Astrocyte (in vitro differentiated cells and primary cell): ENCODE measurements at places on chromosomes 6 and 20. TPM values are rescaled to one million over a fixed set of nuclear protein-coding genes. Genes with fewer than 3 reads are reported as not detected.

DNA sequence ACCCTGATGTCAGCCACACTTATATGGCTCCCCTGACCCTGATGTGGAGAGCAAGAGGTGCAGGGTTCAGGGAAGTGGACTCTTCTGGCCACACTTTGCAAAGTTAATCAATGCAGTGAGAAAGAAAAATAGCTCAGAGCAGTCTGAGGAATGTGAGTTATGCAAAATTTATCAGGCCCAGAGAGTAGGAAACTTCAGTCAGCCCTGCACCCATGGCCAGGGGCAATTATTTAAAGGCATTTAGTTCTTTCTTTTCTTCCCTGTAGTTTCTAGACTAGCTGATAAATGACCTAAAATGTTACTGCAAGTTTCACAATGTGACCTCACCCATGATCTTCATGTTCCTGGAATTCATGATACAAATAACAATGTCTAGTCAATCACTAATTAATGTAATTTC, 143.7 kb upstream of the GGTLC1 start:
- no peaks in the 10 kb centered on the region for H3K27me3 ChIP-seq
- no peak overlapping the region for H3K4me3 ChIP-seq
- H3K4me1 ChIP-seq, result no peaks in the 10 kb centered on the region
- H3K36me3 ChIP-seq, result no peaks in the 10 kb centered on the region
- H3K27ac ChIP-seq, result no peak overlapping the region

The EIF6 gene
- 232 and 271 TPM in 2 replicates for total RNA-seq

DNA sequence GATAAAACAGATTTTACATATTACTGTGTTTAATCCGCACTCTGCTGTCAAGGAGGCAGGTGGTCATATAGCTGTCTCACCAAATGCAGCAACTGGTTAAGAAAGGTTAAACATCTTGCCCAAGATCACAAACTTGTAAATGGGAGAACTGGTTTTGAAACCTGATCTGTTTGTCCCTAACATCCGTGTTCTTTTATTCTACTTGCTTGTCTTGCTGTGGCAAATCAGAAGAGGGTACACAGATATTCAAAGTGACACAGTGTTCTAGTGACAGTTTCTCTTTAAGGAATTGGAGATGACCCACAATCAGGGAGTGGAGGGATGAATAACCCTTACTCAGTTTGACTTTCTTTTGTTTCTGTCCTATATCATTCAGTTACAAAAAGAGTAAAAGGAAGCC, 83.0 kb upstream of the SGK1 start:
- no peak overlapping the region for H3K4me3 ChIP-seq
- no peaks in the 10 kb centered on the region for H3K36me3 ChIP-seq
- H3K4me1 ChIP-seq, result no peaks in the 10 kb centered on the region
- H3K27me3 ChIP-seq, result no peaks in the 10 kb centered on the region
- no peak for DNase-seq
- no peak overlapping the region for H3K27ac ChIP-seq

The WFDC5 gene
- total RNA-seq, result not detected in 2 replicates

DNA sequence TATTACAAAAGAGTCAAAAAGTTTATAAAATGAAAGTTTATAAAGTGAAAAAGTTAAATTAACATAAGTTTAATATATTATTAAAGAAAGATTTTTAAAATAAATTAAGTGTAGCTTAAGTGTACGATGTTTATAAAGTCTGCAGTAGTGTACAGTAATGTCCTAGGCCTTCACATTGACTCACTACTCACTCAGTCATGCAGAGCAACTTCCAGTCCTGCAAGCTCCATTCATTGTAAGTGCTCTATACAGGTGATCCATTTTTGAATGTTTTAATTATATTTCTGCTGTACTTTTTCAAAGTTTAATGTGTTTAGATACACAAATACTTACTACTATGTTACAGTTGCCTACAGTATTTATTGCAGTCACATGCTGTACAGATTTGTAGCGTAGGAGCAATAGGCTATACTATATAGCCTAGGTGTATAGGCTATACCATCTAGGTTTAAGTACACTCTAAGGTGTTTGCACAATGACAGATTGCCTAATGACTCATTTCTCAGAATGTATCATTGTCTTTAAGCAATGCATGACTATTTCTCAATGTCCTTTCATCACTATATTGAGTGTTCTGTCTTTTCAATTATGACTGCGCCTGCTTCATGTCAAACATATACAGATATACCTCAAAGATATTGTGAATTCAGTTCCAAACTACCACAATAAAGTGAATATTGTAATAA, 1110.3 kb upstream of the MAP3K7 start:
- H3K36me3 ChIP-seq, result no peaks in the 10 kb centered on the region
- H3K4me1 ChIP-seq, result no peaks in the 10 kb centered on the region
- H3K27ac ChIP-seq, result no peak overlapping the region
- no peak for DNase-seq

DNA sequence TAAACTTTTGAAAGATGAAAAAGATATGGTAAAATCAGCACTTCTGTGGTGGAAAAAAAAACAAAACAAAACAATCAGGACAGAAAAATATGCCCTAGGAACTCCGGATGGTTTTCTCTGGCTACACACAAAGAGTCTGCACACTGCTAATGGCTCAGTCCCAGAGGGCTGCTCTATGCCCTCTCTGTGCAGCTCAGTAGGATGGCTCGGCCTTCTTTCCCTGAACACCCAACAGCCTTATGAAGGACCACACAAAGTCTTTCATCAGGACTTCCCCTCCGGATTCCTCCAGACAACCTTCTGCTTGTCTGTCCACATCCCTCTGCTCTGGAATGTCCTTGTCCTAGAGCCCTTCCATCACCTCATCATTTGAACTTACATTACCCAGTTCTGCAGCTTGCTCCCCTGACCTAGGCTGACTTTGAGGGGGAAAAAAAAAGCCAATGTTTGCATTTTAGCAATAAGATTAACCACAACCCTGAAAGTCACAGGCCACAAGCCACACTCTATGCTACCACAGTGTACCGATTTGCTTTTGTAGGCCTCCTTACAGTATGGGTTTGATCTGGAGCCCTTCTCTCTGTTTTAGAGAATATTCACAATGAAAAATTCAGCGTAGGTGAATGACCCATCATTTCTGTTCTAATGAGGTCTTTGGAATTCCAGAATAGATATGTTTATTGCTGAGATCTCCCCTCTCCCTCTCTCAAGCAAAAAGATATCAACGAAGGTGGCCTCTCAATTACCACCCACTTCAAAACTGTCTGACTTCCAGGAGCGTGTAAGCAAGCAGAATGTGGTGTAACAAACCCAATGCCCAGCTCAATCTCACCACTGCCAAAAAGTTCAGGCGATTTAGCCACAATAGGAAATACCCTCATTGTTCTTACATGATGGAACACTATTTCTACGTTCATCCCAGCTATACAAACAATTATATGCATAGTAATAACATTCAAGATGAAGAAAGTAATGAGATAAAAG, 164.0 kb downstream of the GMDS start:
- no peaks in the 10 kb centered on the region for H3K27me3 ChIP-seq
- no peaks in the 10 kb centered on the region for H3K4me1 ChIP-seq
- no peak overlapping the region for H3K27ac ChIP-seq
- DNase-seq, result no peak
- no peaks in the 10 kb centered on the region for H3K36me3 ChIP-seq

The HAO1 gene
- 0.17 and 0.20 TPM in 2 replicates for total RNA-seq

- H3K27me3 ChIP-seq, result no peaks in the 10 kb centered on the region
- no peak overlapping the region for H3K4me3 ChIP-seq
- no peak for DNase-seq
- H3K4me1 ChIP-seq, result no peaks in the 10 kb centered on the region
These were observed 740.8 kb downstream of the PHF3 start for GRCh38 chr6:64376394-64376793.

- H3K4me1 ChIP-seq, result no peaks in the 10 kb centered on the region
- no peaks in the 10 kb centered on the region for H3K36me3 ChIP-seq
- DNase-seq, result no peak
- H3K4me3 ChIP-seq, result no peak overlapping the region
- H3K27ac ChIP-seq, result no peak overlapping the region
These were observed 268.5 kb downstream of the NRN1 start for GRCh38 chr6:5738211-5738610.

- peaks cover 31% of the 10 kb centered on the region for H3K4me1 ChIP-seq
- peak; percentile 90 for DNase-seq
- no peak overlapping the region for H3K27ac ChIP-seq
- H3K36me3 ChIP-seq, result no peaks in the 10 kb centered on the region
- no peak overlapping the region for H3K4me3 ChIP-seq
These were observed 12.4 kb upstream of the CCN5 start for GRCh38 chr20:44702776-44703175.

The MMP24 gene
- total RNA-seq, result 13.7 and 15.6 TPM in 2 replicates

The PXDC1 gene
- 58.2 and 64.4 TPM in 2 replicates for total RNA-seq

DNA sequence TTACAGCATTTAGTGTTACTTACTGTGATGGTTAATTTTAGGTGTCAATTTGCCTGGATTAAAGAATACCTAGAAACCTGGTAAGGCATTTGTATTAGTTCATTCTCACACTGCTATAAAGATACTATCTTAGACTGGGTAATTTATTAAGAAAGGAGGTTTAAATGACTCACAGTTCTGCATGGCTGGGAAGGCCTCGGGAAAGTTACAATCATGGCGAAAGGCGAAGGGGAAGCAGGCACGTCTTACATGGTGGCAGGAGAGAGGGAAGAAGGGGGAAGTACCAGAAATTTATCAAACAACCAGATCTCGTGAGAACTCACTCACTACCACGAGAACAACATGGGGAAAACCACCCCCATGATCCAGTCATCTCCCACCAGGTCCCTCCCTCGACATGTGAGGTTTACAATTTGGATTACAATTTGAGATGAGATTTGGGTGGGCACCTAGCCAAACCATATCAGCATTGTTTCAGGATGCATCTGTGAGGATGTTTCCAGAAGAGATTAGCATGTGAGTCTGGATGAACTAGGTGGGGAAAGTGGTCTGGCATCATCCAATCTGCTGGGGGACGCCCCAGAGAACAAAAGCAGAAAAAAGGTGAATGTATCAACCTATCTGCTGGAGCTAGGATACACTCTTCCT, 76.8 kb downstream of the MKKS start:
- no peak overlapping the region for H3K27ac ChIP-seq
- no peaks in the 10 kb centered on the region for H3K36me3 ChIP-seq
- DNase-seq, result peak; percentile 34
- H3K4me1 ChIP-seq, result peaks cover 33% of the 10 kb centered on the region
- H3K4me3 ChIP-seq, result no peak overlapping the region

The BTN1A1 gene
- not detected in 2 replicates for total RNA-seq
